ENCODE measurements at places on chromosomes 12 and 14. TPM values are rescaled to one million over a fixed set of nuclear protein-coding genes. Genes with fewer than 3 reads are reported as not detected.

Gene SCARB1
- 25.6 TPM for total RNA-seq

Gene LRFN5
- total RNA-seq: not detected

Gene CCDC175
- total RNA-seq: not detected

Gene TCL1B
- not detected for total RNA-seq

- H3K27me3 ChIP-seq: peaks cover 3% of the 10 kb centered on the region
- no peak overlapping the region for H3K27ac ChIP-seq
- DNase-seq: no peak
- peaks cover 20% of the 10 kb centered on the region for H3K4me1 ChIP-seq
- no peaks in the 10 kb centered on the region for H3K36me3 ChIP-seq
Observed at GRCh38 chr12:40012711-40013110, 93.2 kb downstream of the SLC2A13 start.

- H3K27me3 ChIP-seq: no peaks in the 10 kb centered on the region
- H3K4me1 ChIP-seq: peaks cover 26% of the 10 kb centered on the region
Observed at GRCh38 chr12:79848339-79848738, 86.6 kb downstream of the PPP1R12A start.

- peaks cover 28% of the 10 kb centered on the region for H3K36me3 ChIP-seq
- H3K27ac ChIP-seq: no peak overlapping the region
- DNase-seq: no peak
- peaks cover 47% of the 10 kb centered on the region for H3K4me1 ChIP-seq
- no peaks in the 10 kb centered on the region for H3K27me3 ChIP-seq
Observed at GRCh38 chr12:1587927-1588574, 6.3 kb downstream of the FBXL14 start.

- no peak overlapping the region for H3K4me3 ChIP-seq
- DNase-seq: no peak
Observed at GRCh38 chr12:106174876-106175275, 36.1 kb upstream of the NUAK1 start.
